Left lung (tissue), 14 donors: ENCODE measurements at places on chromosomes 5 and 9. TPM values are rescaled to one million over a fixed set of nuclear protein-coding genes. Genes with fewer than 3 reads are reported as not detected.

NR2F1-AS1 gene
- 44.1 TPM for polyA plus RNA-seq

MEIKIN gene
- 0.17 TPM for polyA plus RNA-seq

RNF14 gene
- 45.4 TPM for polyA plus RNA-seq

OSMR gene
- 17.6 TPM for polyA plus RNA-seq

DNA sequence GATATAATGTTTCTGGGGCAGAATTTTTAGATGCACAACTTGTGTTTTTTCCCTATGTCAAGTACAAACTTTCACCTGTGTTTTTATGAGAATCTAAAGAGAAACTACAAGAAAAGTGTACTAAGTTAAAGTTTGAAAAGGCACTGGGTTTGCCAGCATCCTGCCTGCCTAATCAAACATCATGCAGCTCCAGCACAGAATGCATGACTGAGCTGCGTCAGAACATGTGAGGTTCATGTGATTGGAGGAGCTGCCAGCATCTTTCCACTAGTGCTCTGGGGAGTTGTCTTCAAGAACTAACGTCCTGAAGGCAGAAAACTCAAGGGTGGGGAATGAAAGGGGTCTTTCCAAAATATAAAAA lies 46.1 kb upstream of the RIC1 start:
- no peak for DNase-seq

PALM2AKAP2 gene
- 26.9 TPM for polyA plus RNA-seq

- no peak for DNase-seq
Observed at GRCh38 chr9:89379508-89380115, 61.3 kb downstream of the SECISBP2 start.

DNA sequence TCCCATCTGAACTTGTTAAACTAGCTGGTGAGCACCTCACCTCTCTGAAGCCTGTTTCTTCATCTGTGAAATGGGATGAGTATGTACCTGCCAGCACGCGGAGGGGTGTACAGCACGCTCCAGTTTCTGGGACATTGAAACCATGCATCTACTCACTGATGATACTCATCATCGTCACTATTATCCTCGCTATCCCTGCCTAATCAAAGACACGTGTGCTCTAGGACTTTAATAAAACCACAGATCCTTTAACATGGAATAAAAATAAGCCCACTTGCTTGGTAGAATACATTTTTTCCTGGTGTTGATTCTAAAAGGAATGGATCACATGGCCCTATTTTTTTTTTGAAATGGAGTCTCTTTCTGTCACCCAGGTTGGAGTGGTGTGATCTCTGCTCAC lies 37.3 kb upstream of the POMT1 start:
- no peak for DNase-seq

SPINK4 gene
- polyA plus RNA-seq, result not detected

PAEP gene
- not detected for polyA plus RNA-seq

DNA sequence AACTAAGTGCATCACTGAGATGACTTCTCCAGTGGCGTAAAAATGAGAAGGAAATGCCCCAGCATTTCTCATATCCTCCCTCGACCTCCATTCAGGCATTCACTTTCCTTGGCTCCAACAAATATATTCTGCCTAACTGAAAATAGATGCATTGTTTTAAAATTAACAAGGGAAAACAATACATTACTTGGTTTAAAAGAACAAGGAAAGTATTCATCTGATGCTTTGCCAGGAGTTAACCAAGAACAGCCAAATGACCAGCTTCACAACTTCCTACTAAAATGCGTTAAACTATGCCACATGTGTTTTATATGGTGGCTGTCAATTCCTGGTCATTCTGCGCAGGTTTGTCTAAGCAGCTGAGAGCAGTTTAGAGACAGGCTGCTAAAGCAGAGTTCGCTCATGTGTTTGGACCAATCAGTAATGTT lies 121.4 kb downstream of the GNAQ start:
- DNase-seq, result no peak

ZNF474 gene
- polyA plus RNA-seq, result 2.2 TPM

TGFBR1 gene
- polyA plus RNA-seq, result 43.6 TPM

DNA sequence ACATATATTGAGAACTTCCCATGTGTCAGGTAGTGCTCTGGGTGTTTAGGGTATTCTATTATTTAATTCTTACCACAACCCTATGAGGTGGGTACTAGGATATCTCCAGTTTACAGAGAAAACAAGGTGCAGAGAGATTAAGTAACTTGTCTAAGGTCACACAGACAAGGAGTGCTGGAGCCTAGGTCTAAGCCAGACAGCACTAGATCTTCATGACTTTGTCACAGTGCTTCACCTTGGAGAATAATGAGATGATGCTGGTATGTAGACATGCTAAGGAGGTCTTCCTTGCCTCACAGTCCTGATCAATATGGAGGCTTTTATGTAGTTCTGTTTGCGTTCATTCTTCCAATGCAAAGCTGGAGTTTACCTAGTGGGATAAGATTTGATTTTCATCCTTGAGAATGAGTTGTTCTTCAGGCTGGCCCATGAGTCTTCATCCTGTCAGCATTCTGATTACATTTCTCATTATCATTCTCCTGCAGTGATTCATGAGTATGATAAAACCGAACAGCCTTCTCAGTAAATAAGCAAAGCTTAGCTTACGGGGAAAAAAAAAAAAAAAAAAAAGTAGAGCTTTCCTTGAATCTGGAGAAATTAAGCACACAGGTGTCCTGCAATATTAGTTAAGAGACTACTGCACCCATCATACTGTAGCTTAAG lies 176.3 kb downstream of the C9orf152 start:
- DNase-seq, result no peak

SPOUT1 gene
- 30.5 TPM for polyA plus RNA-seq

GRCh38 chr5:1471997-1472963 lies 27.0 kb upstream of the SLC6A3 start:
- peak; percentile 59 for DNase-seq

- no peak for DNase-seq
Observed at GRCh38 chr5:134245101-134245604, 19.3 kb upstream of the PPP2CA start.

DNA sequence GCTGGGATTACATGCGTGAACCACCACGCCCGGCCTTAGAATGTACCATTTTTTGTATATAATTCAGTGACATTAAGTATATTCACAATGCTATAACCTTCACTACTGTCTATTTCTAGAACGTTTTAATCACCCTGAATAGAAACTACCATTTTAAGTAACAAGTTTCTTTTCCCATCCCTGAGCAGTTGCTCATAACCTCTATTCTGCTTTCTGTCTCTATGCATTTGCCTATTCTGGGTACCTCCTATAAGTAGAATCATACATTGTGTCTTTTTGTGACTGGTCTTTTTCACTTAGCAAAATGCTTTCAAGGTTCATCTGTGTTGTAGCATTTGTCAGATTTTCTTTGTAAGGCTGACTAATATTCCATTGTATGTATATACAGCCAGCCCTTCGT lies 39.9 kb downstream of the DDX46 start:
- DNase-seq, result no peak

DNA sequence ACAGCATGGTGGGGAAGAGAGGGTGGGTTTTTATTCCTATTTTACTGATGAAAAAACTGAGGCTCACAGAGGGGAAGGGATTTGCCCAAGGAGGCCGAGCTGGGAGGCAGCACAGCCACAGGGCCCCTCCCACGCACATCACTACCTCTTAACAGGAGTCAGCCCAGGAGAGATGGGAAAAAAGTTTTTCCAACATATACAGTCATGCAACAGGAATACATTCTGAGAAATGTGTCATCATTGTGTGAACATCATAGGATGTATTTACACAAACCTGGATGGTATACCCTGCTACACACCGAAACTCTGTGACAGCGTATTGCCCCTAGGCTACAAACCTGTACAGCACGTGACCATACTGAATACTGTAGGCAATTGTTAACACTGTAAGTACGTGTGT lies 11.6 kb downstream of the TRAF1 start:
- no peak for DNase-seq

GRCh38 chr5:93342563-93343061 lies 238.4 kb downstream of the NR2F1-AS1 start:
- DNase-seq, result no peak

HSPB3 gene
- not detected for polyA plus RNA-seq

SPATA31E1 gene
- not detected for polyA plus RNA-seq

GRCh38 chr5:88691230-88691582 lies 191.8 kb downstream of the MEF2C start:
- DNase-seq, result no peak

- DNase-seq, result peak; percentile 59
Observed at GRCh38 chr9:32579706-32580331, 6.9 kb upstream of the NDUFB6 start.

- DNase-seq, result no peak
Observed at GRCh38 chr9:135676891-135677290, 13.8 kb downstream of the LCN9 start.

DNA sequence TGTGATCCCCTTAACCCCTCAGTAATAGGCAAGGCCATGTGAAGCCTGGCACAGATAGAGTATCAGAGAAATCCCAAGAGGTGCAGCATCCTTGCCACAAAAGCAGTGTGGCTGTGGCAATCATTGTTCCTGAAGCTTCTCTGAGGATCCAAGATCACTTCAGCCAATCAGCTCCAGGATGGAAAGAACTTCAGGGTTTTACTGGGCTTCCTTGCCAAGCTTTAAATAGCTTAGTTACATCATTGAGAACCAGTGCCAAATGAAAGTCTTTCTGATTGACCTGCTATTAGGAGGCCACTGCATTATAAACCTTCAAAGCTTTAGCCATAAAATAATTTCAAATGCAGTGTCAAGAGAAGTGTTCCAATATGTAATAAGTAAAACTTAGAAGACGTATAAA lies 430.6 kb downstream of the PIK3R1 start:
- DNase-seq, result no peak

- no peak for DNase-seq
Observed at GRCh38 chr5:33371660-33372059, 69.1 kb upstream of the TARS1 start.

DNA sequence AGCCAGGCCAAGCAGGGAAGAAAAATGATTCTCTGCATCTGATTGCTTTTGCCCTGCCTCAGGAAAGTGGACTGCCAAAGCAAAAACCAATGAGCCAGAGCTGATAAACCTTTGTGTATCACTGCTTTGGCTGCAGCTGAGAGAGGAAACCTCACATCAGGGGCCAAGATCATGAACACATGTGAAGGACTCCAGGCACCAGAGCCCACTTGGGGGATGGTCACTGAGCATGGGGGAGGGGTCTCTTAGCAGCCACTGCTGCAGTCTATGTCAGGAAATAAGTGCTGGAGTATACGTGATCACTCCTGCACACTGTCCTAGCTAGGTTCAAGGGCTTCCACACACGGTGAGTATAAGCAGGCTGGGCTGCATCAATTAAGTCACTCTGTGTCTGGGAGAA lies 229.9 kb downstream of the SPOCK1 start:
- DNase-seq, result no peak

- DNase-seq, result no peak
Observed at GRCh38 chr9:12819436-12820185, 44.8 kb downstream of the LURAP1L start.

GFI1B gene
- polyA plus RNA-seq, result 1.3 TPM

GRCh38 chr9:110240198-110240597 lies 16.1 kb downstream of the TXN start:
- DNase-seq, result no peak

GRCh38 chr5:66307647-66308241 lies 163.6 kb downstream of the SREK1 start:
- peak; percentile 68 for DNase-seq

GRCh38 chr5:67294266-67294938 lies 97.8 kb upstream of the CD180 start:
- no peak for DNase-seq

DNA sequence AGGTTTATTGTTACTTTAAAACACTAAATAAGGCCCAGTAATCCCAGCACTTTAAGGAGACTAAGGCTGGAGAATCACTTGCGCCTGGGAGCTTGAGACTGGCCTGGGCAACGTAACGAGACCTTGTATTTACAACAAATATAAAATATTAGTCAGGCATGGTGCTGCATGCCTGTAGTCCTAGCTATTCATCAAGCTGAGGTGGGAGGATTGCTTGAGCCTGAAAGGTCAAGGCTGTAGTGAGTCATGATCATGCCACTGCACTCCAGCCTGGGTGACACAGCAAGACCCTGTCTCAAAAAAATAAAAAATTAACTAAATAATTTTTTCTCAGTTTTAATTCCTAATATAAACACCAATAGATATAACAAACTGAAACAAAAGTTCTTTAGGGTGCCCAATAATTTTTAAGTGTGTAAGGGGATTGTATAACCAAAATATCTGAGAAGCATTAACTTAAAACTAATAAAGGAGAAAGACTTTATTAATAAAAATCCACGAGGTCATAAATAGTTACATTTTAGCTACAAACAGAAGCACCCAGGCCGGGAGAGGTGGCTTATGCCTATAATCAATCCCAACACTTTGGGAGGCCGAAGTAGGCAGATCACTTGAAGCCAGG lies 32.7 kb downstream of the FAM13B start:
- no peak for DNase-seq

DNA sequence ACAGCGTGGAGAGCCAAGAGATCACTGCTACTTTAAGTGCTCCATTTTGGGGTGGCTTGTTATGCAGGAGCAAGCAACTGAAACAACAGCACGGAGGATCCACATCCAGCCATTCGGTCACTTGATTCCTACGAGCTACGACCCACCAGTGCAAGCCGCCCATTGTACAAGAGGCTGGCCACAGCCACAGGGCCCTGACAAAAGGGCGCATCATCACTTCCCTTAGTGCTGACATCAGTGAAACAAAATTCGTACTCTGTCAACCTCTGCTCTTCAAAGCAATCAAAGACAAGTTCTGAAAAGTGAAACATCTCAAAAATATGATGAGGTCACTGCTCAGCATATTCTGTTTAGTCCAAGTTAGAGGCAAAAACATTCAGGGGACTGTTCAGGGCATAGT lies 168.4 kb downstream of the GADD45G start:
- no peak for DNase-seq

DNA sequence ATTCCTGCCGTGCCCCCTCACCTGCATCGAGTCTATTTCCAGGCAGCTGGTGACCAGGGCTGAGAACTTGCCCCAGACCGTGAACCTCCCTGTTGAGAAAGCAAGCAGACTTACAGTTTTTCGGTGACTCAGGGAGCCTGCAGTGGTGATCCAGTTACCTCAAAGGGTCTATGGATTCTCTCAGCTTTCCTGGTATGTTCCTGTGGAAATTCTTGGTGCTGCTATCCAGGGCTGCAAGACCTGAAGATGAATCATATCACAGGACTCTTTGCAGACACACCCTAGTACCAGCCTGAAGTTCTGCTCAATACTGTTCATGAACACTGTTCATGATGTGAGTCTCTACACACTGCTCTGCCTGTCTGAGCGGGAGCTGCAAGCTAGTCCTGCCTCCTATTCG lies 154.7 kb downstream of the WDR70 start:
- no peak for DNase-seq

CARTPT gene
- not detected for polyA plus RNA-seq

DNA sequence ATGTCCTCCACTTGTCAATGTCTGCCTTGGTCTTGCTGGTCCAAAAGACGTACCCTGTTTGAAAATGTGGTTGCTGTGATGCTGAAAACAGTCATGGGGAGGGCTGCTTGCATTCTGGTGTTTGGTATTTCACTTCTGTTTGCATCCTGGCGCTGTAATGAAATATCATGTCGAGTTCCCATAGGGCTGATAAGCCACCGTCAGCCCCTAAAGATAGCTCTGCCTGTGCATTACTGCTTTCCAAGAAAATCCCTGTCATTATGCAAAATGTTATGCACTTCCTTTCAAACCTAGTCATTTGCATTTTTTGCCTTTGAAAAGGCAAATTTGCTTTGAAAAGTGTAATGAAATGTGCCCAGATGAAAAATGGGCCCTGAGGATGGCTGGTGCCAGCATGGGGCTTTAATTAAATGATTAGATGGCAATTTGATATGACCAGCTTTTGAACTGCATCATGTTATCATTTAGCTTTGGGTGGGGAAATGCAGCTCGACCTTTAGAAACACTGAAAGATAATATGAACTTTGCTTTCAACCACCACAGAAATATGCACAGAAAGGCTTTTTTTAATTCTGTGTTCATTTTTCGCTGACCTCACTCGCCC lies 374.4 kb upstream of the SGCD start:
- no peak for DNase-seq

- no peak for DNase-seq
Observed at GRCh38 chr5:116531635-116532034, 43.0 kb downstream of the SEMA6A start.
